ENCODE measurements at places on chromosomes 3 and 15.

- no peak for DNase-seq
Measured at GRCh38 chr15:37926136-37926535, 8.3 kb upstream of the TMCO5A start.

DNA sequence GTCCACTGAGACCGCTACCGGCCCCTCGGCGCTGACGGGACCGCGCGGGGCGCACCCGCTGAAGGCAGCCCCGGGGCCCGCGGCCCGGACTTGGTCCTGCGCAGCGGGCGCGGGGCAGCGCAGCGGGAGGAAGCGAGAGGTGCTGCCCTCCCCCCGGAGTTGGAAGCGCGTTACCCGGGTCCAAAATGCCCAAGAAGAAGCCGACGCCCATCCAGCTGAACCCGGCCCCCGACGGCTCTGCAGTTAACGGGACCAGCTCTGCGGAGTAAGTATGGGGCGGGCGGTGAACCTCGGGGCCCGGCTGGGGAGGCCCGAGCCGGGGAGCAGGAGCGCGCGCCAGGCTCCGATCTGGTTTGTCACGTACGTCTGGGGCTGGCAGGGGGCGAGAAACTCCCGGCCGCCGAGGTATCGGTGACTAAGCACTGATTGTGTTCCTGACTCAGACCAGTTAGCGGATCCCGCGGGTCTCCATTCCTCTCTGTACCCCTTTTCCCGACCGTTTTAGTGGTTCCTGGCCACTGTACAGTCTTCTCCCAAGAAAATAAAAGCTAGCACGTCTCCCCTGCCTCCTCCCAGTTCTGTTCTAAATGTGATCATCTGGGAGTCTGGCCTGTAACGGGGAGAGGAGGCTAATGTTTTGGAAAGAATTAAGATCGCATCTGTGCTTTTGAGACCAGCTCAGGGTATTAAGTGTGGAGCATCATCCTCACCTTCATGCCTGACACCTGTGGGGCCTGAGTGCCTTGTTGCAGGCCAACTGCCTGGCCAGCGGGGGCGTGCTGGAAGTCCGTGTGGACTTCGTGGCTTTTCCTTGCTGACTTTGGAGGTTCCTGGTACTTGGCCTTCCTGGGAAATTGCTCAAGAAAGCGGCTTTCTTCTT is 691 bp downstream of the MAP2K1 start:
- DNase-seq = no peak

DNA sequence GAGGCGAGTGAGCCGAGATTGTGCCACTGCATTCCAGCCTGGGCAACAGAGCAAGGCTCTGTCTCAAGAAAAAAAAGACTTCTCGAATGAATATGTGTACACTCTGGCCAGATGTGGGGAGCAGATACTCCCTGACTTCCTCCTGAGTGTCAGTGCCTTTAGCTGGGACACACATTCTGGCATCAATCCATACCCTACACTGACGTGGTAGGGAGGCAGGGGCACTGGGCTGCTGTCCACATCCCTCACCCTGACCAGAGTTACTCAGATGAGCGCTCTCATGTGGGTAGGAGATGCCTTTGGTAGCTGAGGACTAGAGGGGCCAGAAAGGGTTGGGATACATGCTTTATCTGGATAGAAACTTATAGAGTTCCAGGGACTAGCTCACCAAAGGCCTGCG is 15.6 kb downstream of the LIMD1 start:
- DNase-seq = no peak

DNA sequence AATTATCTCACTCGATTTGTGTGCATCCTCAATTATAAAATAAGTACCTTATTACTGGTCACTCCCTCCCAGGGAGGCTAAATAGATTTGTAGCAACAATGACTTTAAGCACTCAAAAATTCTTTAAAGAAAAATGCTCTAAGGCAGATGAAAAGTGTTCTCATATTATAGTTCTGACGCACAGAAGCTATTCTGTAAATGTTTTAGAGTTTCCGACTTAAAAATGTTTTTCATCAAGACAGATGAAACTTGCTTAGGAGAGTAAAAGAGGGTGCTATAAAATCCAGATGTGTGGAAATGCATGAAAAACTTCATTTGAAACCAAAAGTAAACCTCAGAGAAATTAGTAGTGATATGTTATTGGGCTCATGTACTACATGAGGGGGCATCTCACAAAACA is 398.4 kb upstream of the KCNMB2 start:
- DNase-seq = no peak

DNA sequence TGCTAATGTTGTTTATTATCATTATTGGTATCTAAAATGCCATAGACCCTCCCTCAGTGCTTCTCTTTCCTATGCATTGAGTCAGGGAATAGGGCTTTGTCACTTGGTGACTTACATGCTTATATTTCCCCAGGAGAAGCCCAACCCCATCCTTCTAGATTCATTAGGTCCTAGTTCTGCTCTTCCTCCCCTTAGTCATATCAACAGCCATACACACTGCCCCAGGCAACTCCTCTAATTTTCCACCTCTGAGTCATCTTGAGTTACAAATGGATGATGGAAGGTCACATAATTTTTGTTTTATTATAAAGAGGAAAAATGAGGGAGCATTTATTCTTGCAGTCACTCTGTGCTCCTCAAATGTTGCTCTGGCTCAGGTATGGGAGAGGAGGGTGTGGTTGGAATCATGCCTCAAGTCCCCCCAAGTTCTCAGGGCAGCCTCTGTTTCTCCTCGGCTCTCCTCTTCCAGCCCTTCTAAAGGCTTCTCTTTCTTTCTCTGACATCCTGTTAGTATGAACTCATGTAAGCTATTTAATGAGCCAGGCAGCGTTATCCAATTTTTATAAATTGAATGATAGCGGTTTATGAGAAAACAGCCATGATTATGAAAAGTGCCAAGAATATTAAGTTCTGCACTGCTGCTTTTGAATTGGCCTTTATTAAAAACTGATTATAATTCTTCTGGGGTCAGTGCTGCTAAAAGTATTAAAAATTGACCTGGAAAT is 45.6 kb upstream of the FSTL1 start:
- DNase-seq = no peak

DNA sequence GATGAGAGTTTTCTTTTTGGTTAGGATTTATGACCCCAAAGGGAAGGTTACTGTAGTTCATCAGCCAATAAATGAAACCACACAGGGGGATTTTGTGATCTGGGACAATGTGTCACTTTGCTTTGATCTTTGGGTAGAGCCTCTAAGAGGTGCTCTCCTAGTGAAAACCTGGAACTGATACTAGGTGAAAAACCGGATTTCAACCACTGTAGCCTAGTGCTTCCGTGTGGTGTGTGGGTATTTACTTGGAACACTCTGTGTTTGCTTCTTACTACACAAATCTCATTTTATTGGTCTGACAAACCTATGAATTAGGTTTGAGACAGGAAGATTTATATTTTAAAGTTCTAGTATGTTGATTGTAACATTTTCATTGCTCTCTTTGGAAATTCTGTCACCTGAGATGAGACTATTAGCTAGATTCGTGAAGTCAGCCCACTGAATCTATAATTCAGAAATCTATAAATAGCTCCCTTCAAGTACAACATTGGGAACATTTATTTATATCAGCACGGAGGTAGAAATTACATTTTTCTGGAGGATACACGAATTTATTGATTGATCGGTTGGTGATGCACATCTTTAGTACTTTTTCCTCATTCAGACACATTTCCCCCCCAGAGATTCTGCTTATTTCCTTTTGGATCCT is 119.8 kb downstream of the AKAP13 start:
- no peak for DNase-seq

DNA sequence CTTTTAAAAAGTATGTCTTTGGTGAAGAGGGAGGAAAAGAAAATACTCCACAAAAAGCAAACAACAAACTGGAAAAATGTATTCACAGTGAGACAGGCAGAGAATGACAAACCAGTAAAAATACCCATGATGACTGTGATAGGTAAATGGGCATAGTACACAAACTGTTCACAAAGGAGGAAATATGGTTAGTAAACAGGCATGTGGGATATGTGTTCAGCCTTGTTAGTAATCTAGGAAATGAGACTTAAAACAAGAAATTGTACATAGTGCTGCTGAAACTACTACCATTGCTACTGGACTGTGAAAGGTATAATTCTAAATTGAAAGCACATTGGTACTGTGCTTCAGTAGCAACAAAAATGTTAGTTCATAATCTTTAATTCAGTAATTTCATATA is 50.1 kb downstream of the UBE2E2 start:
- no peak for DNase-seq

DNA sequence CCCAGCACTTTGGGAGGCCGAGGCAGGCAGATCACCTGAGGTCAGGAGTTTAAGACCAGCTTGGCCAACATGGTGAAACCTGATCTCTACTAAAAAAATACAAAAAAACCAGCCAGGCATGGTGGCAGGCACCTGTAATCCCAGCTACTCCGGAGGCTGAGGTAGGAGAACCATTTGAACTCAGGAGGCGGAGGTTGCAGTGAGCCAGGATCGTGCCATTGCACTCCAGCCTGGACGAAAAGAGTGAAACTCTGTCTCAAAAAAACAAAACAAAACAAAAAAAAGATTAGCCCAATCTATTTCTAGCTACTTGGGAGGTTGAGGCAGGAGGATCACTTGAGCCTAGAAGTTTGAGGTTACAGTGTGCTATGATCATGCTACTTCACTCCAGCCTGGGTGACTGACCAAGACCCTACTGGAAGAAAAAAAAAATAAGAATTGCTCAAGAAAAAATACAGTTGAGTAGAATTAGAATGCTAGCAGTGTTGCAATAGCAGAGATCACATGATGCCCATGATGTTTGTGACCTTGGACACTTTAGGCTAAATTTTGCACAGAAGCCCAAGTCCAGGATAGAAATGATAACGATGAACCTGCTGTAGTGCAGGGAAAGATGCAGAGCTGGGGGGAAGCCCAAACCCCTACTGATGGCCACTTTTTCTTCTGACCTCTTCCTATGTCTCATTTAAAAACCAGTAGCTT is 162.2 kb downstream of the LPP start:
- DNase-seq = peak; percentile 72

GRCh38 chr3:143831994-143832393 is 16.3 kb downstream of the SLC9A9 start:
- DNase-seq = no peak

GRCh38 chr15:27853624-27854455 is 245.3 kb downstream of the OCA2 start:
- no peak for DNase-seq

DNA sequence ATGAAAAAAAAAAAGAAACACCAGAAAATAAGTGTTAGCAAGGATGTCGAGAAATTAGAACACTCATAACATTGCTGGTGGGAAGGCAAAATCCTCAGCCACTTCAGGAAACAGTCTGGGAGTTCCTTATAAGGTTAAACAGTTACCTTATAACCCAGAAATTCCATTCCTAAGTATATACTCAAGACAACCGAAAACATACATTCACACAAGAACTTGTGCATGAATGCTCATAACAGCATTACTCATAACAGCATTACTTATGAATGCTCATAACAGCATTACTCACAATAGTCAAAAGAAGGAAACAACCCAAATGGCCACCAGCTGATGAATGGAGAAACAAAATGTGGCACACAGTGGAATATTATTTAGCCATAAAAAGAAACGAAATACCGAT is 34.8 kb upstream of the DCP1A start:
- no peak for DNase-seq

DNA sequence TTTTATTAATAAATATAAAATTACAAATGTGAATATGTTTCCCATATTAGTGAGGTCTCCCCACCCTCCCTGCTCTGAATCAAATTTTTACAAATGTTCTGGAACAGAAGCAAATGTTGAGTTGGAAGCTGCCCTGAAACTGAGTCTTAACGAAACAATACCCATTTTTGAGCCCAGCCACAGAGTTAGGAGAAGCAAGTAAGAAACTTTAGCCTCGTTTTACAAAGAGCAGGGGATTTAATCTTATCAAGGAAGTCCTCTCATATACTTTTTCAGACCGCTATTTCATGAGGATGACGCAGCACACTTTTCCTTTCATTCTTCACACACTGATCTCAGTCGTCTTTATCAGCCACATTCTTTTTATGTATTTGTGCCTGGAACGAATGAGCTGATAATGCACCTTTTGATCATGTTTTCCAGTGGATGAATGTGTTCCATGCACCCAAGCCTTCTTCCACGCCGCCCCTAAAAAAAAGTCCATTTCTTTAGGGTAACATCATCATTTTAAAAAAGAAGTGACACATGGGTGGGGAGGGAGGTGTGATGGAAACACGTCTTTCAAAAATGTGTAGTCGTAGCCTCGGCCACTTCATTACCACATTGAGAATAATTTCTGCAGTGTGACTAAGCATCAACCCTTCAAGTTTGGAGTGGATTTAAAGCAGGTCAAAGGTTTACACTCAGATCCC is 48.1 kb downstream of the SETMAR start:
- DNase-seq = peak; percentile 54

GRCh38 chr15:80492874-80493273 is 88.7 kb downstream of the ARNT2 start:
- no peak for DNase-seq

DNA sequence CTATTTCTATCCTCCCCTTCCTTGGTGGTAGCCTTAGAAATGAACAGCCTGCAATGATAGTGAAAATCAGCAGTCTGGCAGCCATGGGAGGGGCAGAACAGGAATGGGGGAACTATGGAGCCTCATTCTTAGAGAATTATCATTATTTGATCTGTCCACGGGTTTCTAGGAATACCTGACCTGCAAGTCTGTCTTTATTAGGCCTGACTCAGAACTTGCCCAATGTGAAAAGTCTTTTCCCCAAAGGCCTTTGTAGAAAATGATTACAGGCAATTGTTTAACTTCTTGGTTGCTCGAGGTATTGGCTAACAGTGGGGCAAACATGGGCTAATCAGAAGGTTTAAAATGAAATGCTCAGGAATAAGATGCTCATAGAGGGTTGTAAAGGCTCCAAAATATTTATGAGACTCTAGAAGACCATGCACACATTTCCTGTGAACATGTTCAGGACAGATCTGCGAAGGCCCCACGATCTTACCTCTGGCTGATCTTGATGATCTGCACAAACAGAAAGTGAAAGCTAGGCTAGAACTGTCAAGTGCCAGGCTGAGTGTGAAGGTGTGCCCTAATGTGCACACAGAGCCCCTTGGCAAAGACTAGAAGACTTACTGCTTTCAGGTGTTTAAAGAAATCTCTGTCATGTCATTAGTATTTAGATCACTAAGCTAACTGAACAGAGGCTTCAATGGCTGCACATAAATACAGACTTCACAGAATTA is 39.6 kb upstream of the LAMP3 start:
- no peak for DNase-seq

DNA sequence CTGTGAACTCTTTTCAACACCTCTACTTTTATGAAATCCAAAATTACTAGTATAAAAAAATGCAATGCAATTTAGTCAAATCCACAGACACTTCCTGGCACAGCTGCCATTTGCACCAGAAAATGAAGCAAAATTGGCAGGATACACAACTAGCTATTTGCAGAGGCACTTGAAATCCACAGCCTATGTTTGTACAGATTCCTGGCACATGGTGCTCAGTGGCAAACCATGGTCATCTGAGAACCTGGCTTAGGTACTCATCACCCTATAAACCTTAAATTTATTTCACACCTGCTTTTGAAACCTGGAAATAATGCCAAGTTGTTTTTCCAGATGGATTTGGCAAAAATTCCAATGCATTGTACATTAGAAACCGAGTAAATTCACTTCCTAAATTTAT is 20.2 kb upstream of the PPM1L start:
- no peak for DNase-seq

Data from inflammatory macrophage (primary cell).